CD8-positive, alpha-beta memory T cell (primary cell): ENCODE measurements at places on chromosomes 13 and 19. TPM values are rescaled to one million over a fixed set of nuclear protein-coding genes. Genes with fewer than 3 reads are reported as not detected.

DNA sequence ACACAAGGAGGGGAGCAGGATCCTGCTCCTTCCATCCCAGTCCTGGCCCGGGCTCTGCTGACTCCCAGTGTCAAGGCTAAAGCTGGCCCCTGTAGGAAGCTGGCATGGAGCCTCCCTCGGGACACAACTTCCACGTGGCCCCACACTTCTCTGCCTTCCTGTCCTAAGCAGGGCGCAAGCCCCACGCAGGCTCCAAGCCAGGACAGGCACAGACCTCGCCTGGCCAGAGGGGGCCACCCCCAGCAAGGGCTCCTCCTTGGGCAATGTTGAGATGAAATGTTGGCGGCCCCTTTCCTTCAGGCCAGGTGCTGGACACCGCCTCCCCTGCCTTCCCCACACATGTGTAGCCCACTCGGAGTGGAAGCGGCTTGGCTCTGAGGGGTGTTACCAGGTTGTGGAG lies 66.6 kb downstream of the COL4A1 start:
- no peaks in the 10 kb centered on the region for H3K4me1 ChIP-seq
- DNase-seq, result no peak
- no peaks in the 10 kb centered on the region for H3K36me3 ChIP-seq
- no peaks in the 10 kb centered on the region for H3K27me3 ChIP-seq
- H3K4me3 ChIP-seq, result no peak overlapping the region

DNA sequence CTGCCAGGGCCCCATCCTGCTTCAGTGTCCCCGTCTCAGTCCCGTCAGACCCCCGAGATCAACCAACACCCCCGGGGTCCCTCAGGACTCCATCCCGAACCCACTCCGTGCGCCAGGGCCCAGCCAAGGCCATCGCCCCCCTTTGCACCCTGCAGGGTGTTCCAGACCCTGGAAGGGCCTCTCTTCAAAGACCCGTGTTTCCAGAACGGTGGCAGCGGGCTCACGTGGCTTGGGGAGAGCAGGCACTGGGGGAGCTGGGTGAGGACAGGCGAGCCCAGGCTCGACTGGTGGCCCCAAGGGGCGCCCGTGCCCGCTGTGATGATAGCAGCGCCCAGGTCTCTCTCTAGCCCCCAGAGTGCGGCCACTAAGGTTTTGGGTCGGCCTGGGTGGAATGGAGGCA lies 1.4 kb downstream of the KASH5 start:
- no peaks in the 10 kb centered on the region for H3K27me3 ChIP-seq
- no peak for DNase-seq
- no peak overlapping the region for H3K27ac ChIP-seq
- H3K36me3 ChIP-seq, result no peaks in the 10 kb centered on the region
- H3K4me3 ChIP-seq, result no peak overlapping the region

- DNase-seq, result no peak
- H3K4me3 ChIP-seq, result no peak overlapping the region
- H3K27ac ChIP-seq, result no peak overlapping the region
- H3K4me1 ChIP-seq, result no peaks in the 10 kb centered on the region
Measured at GRCh38 chr13:22801402-22802003, 379.3 kb upstream of the SGCG start.

DNA sequence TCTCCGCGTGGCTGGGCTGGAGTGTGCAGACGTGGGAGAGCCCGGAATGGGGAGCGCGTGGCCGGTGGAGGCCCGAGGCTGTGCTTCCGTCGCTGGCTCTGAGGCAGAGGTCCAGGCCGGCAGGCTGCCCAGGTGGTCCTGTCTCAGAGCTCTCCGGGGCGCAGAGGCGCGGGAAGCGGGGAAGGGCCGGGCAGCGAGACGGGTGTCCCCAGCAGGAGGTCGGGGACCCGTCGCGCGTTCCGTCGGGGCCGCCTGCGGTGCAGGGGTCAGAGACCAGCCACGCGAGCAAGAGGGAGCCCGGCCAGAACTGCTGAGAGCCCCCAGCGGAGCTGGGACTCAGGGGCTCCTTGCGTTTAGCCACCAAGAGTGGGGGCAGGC lies 1.3 kb upstream of the C1QTNF9 start:
- no peak overlapping the region for H3K27ac ChIP-seq
- peaks cover 19% of the 10 kb centered on the region for H3K36me3 ChIP-seq
- DNase-seq, result no peak
- H3K27me3 ChIP-seq, result no peaks in the 10 kb centered on the region

DNA sequence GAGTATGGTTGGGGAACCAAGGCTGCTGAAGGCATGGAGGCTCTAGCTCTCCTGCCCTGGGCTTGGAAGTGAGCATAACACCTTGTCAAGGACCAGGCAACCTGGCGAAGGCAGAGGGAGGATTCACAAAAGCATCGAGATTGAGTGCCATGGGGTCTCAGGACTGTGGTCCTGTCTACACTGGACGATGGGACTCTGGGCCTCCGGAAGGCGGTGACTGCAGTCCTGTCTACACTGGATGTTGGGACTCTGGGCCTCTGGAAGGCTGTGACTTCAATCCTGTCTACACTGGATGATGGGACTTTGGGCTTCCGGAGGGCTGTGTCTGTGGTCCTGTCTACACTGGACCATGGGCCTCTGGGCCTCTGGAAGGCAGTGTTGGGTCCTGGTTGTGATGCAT lies 290.4 kb downstream of the TEX29 start:
- H3K27ac ChIP-seq, result no peak overlapping the region

DNA sequence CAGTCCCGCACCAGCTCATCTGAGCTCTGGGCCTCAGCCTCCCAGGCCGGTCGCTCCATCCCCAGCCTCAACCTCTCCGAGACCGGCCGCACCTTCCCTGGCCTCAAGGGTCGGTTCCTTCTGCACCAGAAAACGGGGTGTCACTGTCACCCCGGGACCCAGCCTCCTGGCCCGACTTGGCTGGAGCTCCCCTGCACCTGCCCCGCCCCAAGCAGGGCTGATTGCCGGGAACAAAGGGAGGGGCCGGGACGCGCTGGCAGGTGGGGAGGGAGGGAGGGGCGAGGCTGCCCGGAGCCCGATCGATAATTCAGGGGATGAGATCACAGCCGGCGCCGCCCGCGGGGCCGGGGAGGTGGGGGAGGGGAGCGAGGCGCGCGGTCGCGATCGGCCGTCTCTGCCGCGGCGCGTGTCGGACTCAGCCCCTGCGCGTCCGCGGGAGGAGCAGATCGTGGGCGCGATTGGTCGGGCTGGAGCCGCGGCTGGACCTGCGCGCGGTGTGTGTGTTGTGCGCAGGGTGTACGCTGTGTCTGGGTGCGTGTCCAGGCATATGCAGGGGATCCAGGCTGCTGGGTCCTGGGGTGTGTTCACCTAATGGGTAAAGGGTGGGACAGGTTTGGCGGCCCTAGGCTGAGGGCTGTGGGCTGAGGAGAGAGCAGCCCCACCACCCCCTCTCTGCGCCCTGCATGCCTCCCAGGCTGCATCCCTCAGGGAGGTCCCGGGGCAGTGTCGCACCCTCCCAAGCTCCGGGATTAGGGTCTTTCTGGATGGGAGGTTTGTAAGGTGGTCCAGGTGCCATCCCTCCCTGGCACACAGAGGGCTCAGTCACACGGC lies 1.1 kb upstream of the SHC2 start:
- DNase-seq, result no peak
- H3K4me3 ChIP-seq, result no peak overlapping the region
- H3K4me1 ChIP-seq, result no peaks in the 10 kb centered on the region
- H3K27ac ChIP-seq, result no peak overlapping the region
- H3K27me3 ChIP-seq, result peaks cover 12% of the 10 kb centered on the region

DNA sequence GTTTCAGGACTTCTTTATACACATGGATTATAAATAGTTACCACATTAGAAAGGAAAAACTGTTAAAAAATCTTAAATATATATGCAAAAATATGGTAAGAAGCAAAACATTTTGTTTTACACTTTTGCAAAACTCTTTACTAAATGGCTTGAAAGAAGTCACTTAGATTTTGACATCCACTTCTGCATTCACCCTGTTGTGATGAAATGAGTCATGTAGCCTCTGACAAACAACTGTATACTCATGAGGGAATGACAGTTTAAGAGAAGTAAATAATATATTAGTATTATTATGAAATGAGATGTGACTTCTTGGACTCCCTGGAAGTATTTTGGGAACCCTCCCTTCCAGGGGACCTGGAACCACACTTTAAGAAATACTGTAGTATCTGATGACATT lies 275.6 kb downstream of the DACH1 start:
- H3K4me3 ChIP-seq, result no peak overlapping the region
- DNase-seq, result no peak
- no peaks in the 10 kb centered on the region for H3K36me3 ChIP-seq
- H3K27ac ChIP-seq, result no peak overlapping the region

DNA sequence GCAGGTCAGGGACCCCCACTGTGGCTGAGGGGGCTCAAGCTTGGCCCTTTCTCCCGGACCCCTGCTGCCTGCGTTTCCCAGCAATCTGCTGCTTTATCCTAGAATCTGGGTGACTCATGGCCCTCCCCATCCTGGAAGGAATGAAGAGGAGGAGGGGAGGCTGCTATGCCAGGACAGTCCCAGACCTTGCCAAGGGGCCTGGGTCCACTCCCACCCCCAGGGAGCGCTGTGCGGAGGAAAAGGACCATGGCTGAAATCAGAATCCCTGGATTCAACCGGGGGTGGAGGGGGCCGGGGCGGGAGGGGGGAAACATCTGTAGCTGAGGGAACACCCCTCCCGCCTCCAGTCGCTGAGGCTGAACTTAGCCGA lies 20.5 kb downstream of the ZNF114 start:
- H3K36me3 ChIP-seq, result no peaks in the 10 kb centered on the region
- H3K27ac ChIP-seq, result no peak overlapping the region
- peaks cover 9% of the 10 kb centered on the region for H3K4me1 ChIP-seq
- no peak overlapping the region for H3K4me3 ChIP-seq
- H3K27me3 ChIP-seq, result peaks cover 5% of the 10 kb centered on the region

GRCh38 chr13:106343836-106344235 lies 191.6 kb downstream of the EFNB2 start:
- no peak overlapping the region for H3K4me3 ChIP-seq
- no peak overlapping the region for H3K27ac ChIP-seq
- no peak for DNase-seq
- peaks cover 2% of the 10 kb centered on the region for H3K27me3 ChIP-seq

DNA sequence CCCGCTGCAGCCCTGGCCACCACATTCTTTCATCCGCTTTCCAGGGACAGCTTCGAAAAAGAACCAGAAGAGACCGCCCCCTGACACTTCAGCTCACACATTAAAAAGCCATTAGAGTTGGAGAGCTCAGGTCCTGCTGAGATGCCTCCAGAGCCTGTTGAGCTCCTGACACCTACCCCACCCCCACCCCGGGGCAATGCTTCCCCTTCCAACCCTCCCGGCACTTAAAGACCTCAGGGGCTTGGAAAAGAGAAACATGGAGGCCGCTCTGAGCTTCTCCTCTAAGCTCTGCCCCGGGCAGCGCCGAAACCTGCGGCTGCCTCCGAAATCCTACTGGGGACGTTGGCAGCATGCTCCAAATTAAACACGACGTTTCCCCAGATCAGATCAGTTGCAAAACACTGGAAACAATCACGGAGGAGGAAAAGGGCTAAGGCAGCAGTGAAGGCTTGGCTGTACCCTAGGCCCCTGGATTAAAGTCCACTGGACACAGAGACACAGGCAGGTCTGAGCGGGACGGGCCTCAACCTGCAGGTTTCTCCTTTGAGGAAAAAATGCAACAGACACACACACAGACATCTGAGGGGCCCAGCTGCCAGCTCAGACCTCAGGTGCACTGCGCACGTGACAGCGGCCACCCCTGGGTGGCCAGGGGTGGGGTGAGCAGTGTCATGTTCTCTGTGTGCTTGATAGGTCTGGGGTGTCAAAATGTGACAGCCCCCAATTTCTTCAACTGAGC lies 9.6 kb downstream of the SH3GL1 start:
- no peak for DNase-seq
- H3K36me3 ChIP-seq, result peaks cover 4% of the 10 kb centered on the region
- no peak overlapping the region for H3K4me3 ChIP-seq
- H3K27me3 ChIP-seq, result no peaks in the 10 kb centered on the region
- peaks cover 42% of the 10 kb centered on the region for H3K4me1 ChIP-seq
- no peak overlapping the region for H3K27ac ChIP-seq

- no peaks in the 10 kb centered on the region for H3K27me3 ChIP-seq
- no peak within 1 kb of the TSS for H3K4me3 ChIP-seq
- H3K4me1 ChIP-seq, result peaks cover 9% of the 10 kb centered on the region
- H3K27ac ChIP-seq, result no peak within 1 kb of the TSS
Measured at GRCh38 chr19:15815306-15815705, at the start of gene OR10H1. OR10H1 (minus strand) TSS chr19:15815664; CDS start chr19:15808037, 7,627 bp downstream.

DNA sequence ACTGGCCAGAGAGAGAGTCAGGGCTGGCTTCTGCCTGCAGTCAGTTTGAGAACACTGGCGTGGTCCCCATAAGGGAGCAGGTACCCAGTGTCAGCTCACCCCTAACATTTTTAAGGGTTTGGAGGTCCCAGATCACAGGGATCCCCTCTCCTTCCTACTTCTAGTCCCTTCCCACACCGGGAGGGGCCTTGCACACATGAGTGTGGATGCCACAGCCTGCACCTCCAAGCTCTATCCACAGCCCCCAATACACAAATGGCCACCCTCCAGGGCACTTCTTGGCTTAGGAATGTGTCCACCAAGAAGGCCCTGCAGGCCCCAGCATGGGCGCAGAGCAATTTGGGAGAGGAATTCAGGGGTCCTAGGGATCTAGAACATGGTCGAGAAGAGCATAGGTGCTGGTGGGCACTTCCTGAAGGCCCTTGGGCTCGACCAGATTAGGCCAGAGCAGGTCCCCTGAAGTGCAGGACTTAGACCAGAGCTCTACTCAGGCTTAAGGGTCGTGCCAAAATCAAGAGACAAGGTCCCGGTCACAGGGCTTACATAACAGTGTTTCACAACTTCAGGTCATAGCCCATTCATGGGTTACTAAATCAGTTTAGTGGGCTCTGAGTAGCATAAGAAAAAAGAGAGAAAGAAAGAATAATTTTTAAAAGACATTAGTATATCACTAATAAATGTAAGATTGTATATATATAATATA lies 16.0 kb downstream of the FXYD5 start:
- no peaks in the 10 kb centered on the region for H3K27me3 ChIP-seq
- H3K36me3 ChIP-seq, result peaks cover 24% of the 10 kb centered on the region
- H3K4me3 ChIP-seq, result no peak overlapping the region

DNA sequence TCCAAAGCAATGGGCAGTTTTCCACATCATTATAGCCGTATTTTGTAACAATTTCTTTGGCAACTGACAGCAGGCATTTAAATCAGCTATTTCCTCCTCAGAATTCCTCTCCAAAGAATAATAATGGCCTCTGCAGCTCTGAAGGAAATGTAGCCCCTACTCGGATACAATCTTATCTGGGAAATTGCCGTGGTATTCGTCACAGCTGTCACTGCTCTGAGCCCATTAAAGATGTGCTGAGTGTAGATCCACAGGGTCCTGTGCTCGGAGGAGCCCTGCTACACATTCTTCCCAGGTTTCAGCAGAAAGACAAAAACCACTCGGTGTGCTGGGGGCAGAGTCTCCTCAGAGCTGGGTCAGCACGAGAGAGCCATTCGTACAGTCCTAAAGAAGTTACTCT lies 33.1 kb downstream of the MZT1 start:
- H3K4me1 ChIP-seq, result no peaks in the 10 kb centered on the region
- no peaks in the 10 kb centered on the region for H3K27me3 ChIP-seq
- H3K4me3 ChIP-seq, result no peak overlapping the region
- H3K36me3 ChIP-seq, result no peaks in the 10 kb centered on the region
- no peak overlapping the region for H3K27ac ChIP-seq
- DNase-seq, result no peak

GRCh38 chr13:90926459-90926858 lies 421.0 kb upstream of the MIR17HG start:
- H3K27me3 ChIP-seq, result no peaks in the 10 kb centered on the region
- H3K4me3 ChIP-seq, result no peak overlapping the region
- H3K4me1 ChIP-seq, result no peaks in the 10 kb centered on the region
- no peak for DNase-seq

Gene CDC42EP5
- 1.1 TPM for total RNA-seq

Gene CEACAM4
- not detected for total RNA-seq

Gene PNMA8B
- total RNA-seq, result not detected

Gene LYL1
- 2.5 TPM for total RNA-seq

Gene CEACAM8
- total RNA-seq, result not detected

Gene CCNE1
- 30.3 TPM for total RNA-seq

Gene ZNF415
- 0.66 TPM for total RNA-seq

Gene DOCK9
- total RNA-seq, result 38.9 TPM

Gene ONECUT3
- not detected for total RNA-seq
